Epithelial cell of proximal tubule (primary cell): ENCODE measurements at places on chromosomes 3 and 15.
A peak's percentile ranks its signal among the peaks of the same experiment; 100 is the strongest.

DNA sequence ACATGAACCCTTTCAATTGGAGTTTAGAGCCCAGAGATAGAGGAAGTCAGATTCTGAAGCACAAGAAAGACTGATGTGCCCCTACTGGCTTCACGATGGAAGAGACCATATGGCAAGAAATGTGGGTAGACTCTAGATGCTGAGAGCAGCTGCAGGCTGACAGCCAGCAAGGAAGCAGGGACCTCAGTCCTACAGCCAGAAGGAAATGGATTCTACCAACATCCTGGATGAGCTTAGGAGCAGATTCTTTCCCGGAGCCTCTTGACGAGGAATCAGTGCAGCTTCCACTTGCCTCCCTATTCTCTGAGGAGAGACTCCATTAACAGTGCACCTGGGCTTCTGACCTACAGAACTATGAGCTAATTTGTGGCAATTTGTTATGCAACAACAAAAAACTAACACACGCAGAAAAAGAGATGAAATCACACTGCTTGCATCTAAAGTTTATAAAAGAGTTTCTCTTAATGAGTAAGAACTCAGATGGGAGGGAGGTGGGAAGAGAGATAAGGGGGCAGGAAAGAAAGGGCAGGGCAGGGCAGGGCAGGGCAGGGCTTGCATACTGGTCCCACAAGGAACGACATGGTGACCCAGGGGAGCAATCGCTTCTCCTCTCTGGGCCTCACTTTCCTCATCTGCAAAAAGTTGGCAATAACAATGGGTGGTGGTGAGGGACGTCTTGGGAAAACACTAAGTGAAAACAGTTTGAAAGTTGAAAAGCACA, 440.9 kb downstream of the FOXP1 start:
- no peak for DNase-seq

DNA sequence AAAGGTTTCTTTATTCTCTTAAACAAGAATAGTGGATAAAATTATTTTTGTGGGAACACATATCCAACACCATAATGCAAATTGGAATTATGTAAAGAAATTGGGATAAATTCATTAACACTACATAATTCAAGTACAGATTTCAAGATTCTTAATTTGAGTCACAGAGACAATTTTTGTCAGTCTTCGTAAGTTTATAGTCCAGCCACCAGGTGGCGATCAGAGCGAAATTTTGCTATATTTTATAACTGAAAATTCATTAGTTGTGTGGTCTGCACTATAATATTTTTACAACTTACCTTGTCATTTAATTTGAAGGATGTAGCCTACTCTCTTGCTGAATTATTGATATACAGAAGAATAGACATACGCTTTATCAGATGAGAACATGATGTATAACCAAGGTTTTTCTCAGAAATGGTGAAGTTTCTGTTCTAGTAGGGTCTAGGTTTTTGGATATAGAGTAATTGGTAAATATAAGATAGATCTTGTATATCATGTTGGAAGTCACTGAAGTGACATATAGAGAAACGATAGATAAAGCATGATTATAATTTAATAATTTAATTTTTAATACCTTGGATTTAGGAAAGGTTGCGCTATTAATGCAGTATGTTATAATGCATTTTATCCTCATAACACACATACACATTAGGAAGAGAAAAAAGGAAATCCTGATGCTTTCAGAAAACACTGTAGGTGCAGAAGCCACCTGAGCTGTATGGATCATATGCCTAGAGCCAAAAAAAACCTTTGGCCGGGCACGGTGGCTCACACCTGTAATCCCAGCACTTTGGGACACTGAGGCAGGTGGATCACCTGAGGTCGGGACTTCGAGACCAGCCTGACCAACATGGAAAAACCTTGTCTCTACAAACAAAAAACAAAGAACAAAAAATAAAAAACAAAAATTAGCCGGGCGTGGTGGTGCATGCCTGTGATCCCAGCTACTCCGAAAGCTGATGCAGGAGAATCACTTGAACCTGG, 31.7 kb downstream of the PLSCR4 start:
- DNase-seq: no peak

GRCh38 chr3:32595323-32595722, 24.7 kb upstream of the DYNC1LI1 start:
- DNase-seq: no peak

DNA sequence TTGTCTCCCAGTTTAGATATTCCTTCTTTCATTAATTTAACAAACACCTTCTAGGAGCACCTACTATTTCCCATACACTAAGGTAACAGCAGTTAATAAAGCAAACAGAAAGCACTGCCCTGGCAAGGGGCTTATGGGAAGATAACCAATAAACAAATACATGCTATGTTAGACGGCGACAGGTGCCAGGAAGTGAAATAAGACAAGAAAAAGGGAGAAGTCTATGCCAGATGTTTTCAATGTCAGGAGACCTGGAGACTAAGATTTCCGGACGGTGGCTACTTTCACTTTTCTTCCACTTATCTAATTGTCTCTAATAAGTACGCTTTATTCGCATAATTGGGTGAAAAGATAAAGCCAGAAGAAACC, 32.5 kb upstream of the ZNF445 start:
- DNase-seq: no peak

DNA sequence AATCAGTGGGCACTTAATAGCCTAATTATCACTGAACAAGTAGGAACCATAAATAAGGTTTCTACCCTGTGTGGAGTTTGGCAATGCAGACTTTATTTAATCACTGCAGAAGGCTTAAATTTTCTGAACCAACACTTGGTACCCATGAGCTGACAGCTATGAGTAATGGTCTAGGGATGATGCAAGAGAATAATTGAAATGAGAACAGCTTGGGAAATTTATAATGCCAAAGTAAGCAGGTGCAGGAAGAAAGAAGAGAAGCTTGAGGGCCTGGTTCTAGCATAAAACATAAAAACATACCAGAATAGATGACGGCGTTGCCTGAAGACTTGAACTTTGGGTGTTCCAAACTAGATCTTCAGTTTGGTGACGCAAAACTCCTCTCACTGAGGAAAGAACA, 67.0 kb downstream of the IMPG2 start:
- no peak for DNase-seq

DNA sequence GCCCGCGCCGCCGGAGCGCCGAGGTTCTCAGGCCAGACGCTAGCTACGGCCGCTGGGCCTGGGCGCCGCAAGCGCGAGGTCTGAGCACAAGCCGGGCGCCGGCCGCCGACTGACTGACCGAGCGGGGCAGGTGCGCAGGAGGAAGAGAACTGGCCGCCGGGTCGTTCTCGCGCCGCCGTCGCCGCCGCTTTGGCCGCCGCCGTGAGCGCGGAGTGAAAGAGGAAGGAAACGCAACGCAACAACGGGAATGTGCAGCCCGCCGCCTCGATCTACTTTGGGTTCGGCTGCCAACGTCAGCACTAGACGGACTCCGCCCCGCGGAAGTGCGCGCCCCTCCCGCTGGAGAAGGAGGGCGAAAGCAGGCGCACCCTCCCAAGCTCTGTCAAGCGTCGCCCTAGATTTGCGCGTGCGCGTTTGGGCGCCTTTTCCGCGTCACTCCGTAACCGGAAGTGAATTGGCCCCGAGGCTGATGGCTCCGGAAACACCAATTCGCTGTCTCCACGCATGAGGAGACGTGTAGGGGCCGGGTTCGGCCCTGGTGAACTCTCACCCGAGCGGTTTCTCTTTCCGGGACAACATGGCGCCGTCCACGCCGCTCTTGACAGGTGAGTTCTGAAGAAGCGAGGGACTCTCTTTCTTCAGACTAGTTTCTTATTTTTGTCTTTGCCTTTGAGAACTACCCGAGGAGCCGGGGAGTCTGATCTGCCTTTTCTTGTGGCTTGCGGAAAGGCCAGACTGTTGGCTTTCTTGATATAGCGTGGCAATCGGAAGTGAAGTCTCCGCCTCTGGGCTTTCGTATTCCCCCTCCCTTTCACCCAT, at the start of the genes EIF2A and SERP1:
TSS of gene EIF2A (plus strand) at position 562 of the 819 bp plus-strand sequence. CDS start at position 578, 16 bp downstream.
TSS of gene SERP1 (minus strand) at position 271 of the 819 bp plus-strand sequence. CDS start 361 bp downstream, outside the sequence.
- DNase-seq: peak; percentile 89

- no peak for DNase-seq
Observed at GRCh38 chr3:54843352-54843751, 84.5 kb downstream of the LRTM1 start.

DNA sequence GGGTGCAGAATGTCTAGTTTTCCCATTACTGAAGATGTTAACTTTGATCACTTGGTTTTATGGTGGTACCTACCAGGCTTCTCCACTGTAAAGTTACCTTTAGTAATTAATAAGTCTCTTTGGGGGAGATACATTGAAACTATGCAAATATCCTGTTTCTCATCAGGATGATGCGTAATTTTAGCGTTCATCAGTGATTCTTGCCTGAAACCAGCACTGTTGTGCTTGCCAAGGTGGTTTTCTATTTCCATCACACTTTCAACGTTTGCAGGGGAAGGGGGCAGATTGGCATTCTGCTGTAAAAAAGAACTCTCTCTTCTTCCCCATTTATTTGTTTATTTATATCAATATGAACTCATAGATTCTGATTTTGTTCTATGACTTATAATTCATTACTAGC, 61.0 kb downstream of the SSR3 start:
- DNase-seq: no peak

DNA sequence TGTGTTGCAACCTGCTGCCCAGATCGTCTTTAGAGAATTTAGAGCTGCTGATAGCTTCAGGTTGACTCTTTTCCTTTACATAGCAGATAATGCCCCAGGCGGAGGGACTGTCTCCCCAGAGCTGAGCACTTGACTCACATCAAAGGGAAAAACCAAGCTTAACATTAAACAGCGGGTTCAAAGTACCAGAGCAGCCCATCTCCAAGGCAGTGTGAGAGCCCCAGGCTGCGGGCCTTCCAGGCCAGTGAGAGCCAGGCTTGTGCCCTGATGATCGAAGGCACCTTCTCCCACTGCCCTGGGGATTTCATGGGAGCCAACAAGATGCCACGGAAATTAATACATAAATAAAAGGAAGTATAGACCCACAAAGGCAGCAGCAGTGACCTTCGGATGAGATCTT, 275.6 kb downstream of the XXYLT1 start:
- DNase-seq: no peak

DNA sequence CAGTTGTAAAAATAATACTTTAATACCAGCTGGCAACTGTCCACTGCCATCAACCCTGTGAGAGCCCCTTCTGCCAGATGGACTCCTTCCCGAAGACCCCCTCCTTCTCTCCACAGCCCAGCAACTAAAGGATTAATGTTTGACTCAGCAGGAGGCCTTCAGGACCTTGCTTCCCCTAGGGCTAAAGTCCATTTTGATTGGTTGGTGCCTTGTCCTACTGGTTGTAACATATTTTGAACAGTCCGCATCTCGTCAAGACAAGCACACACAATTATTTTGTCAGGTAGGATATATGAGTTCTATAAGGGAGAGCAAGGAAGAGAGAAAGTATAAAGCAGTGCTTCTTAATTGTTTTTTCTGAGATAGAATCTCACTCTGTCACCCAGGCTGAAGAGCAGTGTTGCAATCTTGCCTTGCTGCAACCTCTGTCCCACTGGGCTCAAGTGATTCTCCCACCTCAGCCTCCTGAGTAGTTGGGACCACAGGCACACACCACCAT, 18.6 kb downstream of the ACOX2 start:
- DNase-seq: no peak

DNA sequence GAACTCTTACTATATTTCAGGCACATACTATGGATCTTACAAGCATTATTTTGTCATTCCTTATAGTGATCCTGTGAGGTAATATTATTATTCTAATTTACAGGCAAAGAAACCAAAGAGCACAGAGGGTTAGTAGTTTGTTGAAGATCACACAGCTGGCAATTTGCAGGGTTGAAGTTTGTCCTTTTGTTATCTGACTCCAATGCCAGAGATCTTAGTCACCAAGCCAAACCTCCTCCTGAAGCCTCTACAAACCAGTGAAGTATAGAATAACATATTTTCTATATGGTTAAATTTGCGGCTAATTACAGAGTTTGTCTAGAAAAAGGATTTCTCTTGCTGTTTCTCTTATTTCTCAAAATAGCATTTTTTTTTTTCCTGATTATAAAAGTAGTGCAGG, 11.2 kb downstream of the ISLR2 start:
- DNase-seq: no peak

DNA sequence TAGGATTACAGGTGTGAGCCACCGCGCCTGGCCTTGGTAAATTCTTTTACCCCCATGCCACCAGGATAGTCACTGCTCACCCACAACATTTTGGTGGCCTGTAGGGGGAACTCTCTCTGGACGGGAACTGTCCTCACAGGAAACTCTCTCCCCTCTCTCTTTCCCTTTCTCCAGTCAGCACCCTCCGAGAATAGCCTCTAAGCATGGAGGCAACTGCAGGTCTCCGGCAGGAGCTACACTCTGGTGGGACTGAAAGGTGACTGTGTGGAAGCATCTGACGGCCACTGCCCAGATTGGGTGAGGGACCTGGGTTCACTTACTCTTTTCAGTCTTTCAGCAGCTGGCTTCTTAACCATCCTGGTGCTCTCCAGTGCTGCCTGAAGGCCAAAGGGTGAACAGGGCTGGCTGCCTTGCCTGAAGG, 21.3 kb downstream of the TRANK1 start:
- DNase-seq: no peak

DNA sequence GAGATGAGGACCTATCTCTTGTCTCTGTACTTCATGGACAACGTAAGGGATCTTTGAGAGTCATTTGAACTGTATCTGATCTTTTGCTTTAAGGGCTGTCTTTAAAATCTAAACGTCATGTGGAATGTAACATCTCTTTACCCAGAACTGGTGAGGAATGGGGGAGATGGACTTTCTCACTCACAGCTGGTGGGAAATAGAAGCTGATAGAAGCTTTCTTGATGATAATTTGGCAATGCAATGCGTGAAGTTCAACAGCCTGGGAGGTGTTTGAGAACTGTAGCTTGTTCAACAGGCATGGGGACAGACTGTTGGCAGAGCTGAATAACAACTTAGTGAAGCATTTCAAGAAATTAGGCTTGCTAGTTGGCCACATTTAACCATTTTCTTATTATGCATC, 21.5 kb upstream of the RORA start:
- DNase-seq: no peak

DNA sequence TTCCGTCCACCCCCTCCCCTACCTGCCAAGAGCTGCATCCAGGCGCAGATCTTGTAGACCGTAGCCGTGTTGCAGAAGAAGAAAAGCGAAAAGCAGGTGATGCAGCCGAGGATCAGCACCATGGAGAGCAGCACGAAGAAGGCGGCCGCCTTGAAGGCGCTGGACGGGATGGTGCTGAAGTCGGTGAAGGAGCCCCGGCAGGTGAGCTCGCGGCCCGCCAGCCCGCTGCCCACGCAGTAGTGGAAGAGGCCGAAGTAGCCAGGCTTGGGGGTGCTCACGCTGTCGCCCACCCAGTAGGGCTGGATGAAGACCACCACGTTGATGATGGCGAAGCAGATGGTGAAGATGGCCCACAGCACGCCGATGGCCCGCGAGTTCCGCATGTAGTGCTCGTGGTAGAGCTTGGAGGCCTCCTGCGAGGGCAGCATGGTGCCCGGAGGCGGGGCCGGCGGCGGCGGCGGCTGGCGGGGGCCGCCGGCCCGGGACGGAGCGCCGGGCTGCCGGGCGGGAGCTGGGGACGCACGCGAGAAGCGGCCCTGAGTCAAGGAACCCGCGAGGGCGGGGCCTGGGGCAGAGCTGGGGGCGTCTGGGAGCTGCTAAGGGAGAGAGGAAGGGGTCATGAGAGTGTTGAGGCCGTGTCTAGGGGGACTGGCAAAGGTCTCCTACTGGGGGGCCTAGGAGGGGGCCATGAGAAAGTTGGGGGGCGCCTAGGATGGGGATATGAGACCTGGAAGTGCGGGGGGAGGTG, 1.2 kb downstream of the LHFPL4 start:
- peak; percentile 1 for DNase-seq

- DNase-seq: no peak
Observed at GRCh38 chr3:194305356-194306108, 45.6 kb downstream of the CPN2 start.

GRCh38 chr3:155352900-155353490, 59.5 kb upstream of the STRIT1 start:
- peak; percentile 6 for DNase-seq

GRCh38 chr3:32499585-32499984, 3.1 kb downstream of the CMTM6 start:
- no peak for DNase-seq

- DNase-seq: no peak
Observed at GRCh38 chr3:23808525-23808924, 2.8 kb downstream of the UBE2E1 start.
